ENCODE measurements at places on chromosomes 3 and 15. TPM values are rescaled to one million over a fixed set of nuclear protein-coding genes. Genes with fewer than 3 reads are reported as not detected.
A peak's percentile ranks its signal among the peaks of the same experiment; 100 is the strongest.

The LXN gene
- 40.3 TPM for total RNA-seq

The EMC7 gene
- 47.5 TPM for total RNA-seq

The IL5RA gene
- total RNA-seq, result 0.48 TPM

DNA sequence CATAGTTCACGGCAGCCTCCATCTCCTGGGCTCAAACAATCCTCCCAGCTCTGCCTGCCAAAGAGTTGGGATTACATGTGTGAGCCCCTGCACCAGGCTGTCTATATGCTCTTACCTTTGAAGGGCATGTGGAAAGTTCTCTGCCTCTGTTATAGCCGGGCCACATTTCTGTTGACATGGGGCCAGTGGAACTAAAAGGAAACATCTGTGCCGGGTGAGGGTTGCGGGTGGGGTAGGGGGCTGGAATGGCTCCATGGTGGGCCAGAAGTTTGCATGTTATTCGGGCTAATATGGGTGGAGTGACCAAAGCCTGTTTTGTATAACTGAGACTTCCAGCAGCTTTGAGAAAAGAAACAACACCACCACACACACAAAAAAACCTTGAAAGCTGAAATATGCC lies 8.3 kb upstream of the CLEC3B start:
- peak overlapping the region; percentile 52 for H3K27ac ChIP-seq
- DNase-seq, result no peak
- H3K4me3 ChIP-seq, result no peak overlapping the region
- no peaks in the 10 kb centered on the region for H3K4me1 ChIP-seq

DNA sequence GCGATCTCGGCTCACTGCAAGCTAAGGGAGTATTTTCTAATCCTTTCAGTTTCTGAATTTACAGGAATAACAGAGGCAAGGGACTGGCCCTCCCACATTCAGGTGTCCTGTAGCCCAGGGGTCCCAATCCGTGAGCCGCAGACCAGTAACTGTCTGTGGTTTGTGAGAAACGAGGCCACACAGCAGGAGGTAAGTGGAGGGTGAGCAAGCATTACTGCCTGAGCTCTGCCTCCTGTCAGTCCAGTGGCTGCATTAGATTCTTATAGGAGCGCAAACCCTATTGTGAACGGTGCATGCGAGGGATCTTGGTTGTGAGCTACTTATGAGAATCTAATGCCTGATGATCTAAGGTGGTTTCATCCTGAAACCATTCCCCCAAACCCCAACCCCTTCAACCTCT lies 5.0 kb upstream of the IL17RC start:
- peaks cover 11% of the 10 kb centered on the region for H3K4me1 ChIP-seq
- DNase-seq, result no peak
- H3K4me3 ChIP-seq, result no peak overlapping the region
- H3K36me3 ChIP-seq, result no peaks in the 10 kb centered on the region
- no peak overlapping the region for H3K27ac ChIP-seq

GRCh38 chr3:49412632-49413337 lies 562 bp downstream of the TCTA start:
- H3K27me3 ChIP-seq, result no peaks in the 10 kb centered on the region
- H3K4me1 ChIP-seq, result peaks cover 18% of the 10 kb centered on the region
- DNase-seq, result no peak

- no peak for DNase-seq
- no peak overlapping the region for H3K4me3 ChIP-seq
- no peaks in the 10 kb centered on the region for H3K27me3 ChIP-seq
- peak overlapping the region; percentile 72 for H3K27ac ChIP-seq
- no peaks in the 10 kb centered on the region for H3K36me3 ChIP-seq
These were observed 16.4 kb upstream of the ZNF609 start for GRCh38 chr15:64443747-64444621.

DNA sequence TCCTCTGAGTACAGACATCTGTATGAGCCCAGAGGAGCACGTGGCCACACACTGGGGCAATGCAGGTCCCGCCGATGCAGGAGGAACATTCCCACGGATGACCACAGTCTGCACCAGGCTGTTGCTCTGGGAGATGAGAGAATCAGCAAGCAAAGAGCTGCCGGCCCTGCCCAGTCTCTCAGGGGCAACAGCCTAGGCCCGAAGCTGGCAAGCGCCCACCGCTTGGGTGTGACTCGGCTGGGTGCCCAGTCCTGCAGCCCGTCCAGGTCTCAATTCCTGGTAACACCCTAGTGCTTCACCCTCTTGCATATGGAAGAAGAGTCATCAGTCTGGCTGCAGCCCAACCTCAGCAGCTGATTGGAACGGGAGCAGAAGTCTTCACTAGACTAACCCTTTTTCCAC lies 153.7 kb upstream of the HES1 start:
- no peaks in the 10 kb centered on the region for H3K36me3 ChIP-seq
- H3K27me3 ChIP-seq, result no peaks in the 10 kb centered on the region
- H3K4me1 ChIP-seq, result peaks cover 6% of the 10 kb centered on the region

DNA sequence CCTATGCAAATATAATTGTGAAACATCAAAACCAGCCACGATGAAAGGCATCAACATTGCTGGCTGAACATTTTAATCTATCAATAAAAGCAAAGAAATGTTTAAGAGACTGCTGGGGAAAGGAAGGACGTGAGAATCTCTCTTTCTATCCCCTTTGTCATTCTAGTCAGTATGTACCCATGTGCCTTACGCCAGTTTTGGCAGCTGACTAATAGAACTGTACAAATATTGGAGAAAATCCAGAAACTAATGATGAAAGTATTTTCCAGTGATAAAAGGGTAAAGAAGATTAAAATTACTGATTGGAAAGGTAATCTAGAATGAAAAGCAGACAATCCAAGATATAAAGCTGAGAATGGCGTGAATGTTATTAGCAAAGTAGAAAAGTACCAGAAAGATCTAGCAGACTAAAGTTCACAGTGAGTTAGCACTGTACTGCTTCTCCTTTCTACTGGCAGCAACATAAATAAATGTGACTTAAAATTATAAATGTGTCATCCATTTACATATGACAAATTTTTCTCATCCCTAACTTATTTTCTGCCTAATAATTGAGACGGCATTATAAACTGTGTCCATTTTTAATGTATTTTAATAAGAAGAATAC lies 401.9 kb upstream of the CNTN4 start:
- no peaks in the 10 kb centered on the region for H3K36me3 ChIP-seq
- no peaks in the 10 kb centered on the region for H3K27me3 ChIP-seq
- H3K4me1 ChIP-seq, result no peaks in the 10 kb centered on the region
- H3K4me3 ChIP-seq, result no peak overlapping the region
- H3K27ac ChIP-seq, result no peak overlapping the region

All from breast epithelium (tissue), 4 donors.